Frontal cortex (tissue), 4 donors: ENCODE measurements at places on chromosomes 4 and X.

GRCh38 chr4:35559559-35560365 is 684.6 kb downstream of the ARAP2 start:
- DNase-seq, result no peak

DNA sequence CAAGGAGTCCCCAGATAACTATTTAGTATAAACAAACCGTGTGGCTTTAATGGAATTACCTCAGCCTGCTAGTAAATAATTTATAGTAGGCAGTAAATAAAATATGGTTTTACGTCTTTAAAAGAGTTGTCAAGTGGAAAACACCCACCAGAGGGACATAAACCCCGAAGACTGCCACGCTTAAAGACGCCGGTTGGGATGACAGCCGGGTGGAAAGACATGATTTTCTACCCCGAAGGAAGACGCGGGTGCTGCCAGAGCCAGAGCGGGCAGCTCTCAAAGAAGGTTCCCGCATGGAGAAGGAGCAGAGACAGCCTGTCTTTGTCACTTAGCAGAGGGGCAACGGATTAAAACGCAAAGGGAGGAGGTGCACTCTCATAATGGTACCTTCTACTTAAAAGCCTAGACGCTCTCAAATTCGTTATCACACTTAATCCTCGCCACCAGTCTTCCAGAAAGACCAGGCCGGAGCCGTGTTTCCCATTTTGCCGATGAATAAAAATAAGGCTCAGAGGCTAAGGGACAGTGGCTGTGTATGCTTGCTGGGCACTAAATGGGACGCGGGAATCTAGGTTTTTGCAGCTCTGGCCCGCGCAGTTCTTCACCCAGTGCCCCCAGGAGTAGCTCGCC is 140.5 kb upstream of the ZIC3 start:
- DNase-seq, result no peak

DNA sequence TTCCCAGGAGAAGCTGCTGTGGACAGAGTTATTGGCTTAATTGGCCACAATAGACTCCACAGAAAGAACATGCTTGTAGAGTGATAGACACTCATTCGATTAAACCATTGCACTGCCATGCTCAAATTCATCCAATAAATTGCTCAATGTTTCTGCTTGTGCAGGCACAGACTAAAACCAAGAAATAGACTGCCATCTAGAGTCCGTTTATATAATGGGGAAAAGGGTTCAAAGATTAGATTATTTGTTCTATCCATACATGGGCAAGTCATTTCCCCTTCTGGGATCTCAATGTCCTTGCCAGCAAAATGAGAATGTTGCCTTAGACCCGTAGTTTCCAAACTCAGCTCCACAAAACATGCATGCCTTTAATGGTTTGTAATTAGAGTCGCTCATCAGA is 8.7 kb downstream of the SMIM10 start:
- DNase-seq, result no peak

GRCh38 chrX:46380148-46380752 is 165.0 kb downstream of the ZNF674 start:
- no peak for DNase-seq

DNA sequence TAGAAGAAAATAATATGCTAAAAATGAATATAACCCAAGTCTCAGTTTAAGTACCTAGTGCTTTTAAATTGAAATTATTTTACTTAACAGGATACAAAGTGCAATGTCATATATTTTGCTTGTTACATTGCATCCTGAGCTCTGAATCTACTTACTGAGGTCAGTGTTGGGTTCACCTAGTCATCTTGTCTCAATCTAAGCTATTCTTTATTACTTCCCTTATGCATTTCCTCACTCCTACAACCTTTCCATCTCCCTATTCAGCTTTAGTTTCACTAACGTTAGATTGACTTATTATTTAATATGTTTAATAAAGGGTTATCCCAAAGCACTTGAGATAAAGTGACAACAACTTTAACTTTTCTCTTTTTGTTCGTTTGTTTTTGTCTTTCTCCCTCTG is 483.7 kb downstream of the FSTL5 start:
- DNase-seq, result no peak

GRCh38 chr4:66062921-66063320 is 392.6 kb upstream of the EPHA5 start:
- no peak for DNase-seq
